Ureter (tissue), 1 donor: ENCODE measurements at places on chromosomes 5 and 9. TPM values are rescaled to one million over a fixed set of nuclear protein-coding genes. Genes with fewer than 3 reads are reported as not detected.

Gene SLC25A2
- total RNA-seq, result 1.3 TPM

Gene GPX3
- total RNA-seq, result 160 TPM

Gene INSL4
- total RNA-seq, result not detected

Gene FRMPD1
- total RNA-seq, result not detected

Gene CTNNA1
- total RNA-seq, result 379 TPM

Gene GABRA6
- not detected for total RNA-seq

Gene SGCD
- 2.8 TPM for total RNA-seq

Gene DPM2
- 41.1 TPM for total RNA-seq

Gene INPP5E
- total RNA-seq, result 13.5 TPM

Gene LIX1
- not detected for total RNA-seq

Gene ZNF79
- total RNA-seq, result 13.2 TPM

Gene PCDHB12
- total RNA-seq, result 2.8 TPM

Gene IGIP
- 15.9 TPM for total RNA-seq

Gene KDM3B
- total RNA-seq, result 79.8 TPM

Gene GPX8
- total RNA-seq, result 20.2 TPM

Gene FSD1L
- total RNA-seq, result 5.0 TPM

Gene ARAP3
- 39.2 TPM for total RNA-seq

Gene CCDC183
- 0.18 TPM for total RNA-seq

Gene SLC6A19
- not detected for total RNA-seq

Gene TMEM141
- 80.8 TPM for total RNA-seq

Gene LRRC26
- total RNA-seq, result not detected

Gene DDX4
- total RNA-seq, result not detected

Gene TLX3
- not detected for total RNA-seq

Gene ANKRD31
- 1.0 TPM for total RNA-seq

Gene PKN3
- 11.1 TPM for total RNA-seq

Gene SCAMP1
- total RNA-seq, result 41.1 TPM

Gene TXNDC15
- total RNA-seq, result 44.2 TPM

Gene RASGRF2
- 11.7 TPM for total RNA-seq

Gene CCL27
- 0.68 TPM for total RNA-seq

Gene TTLL11
- total RNA-seq, result 10.9 TPM

Gene JAKMIP2
- 1.3 TPM for total RNA-seq

Gene RIC1
- 28.5 TPM for total RNA-seq

Gene C5orf52
- not detected for total RNA-seq

Gene HK3
- 5.6 TPM for total RNA-seq

Gene LCN15
- not detected for total RNA-seq

Gene OTULINL
- total RNA-seq, result 18.9 TPM

Gene HAPLN1
- 0.44 TPM for total RNA-seq

Gene CAVIN4
- total RNA-seq, result 0.52 TPM

Gene FBN2
- total RNA-seq, result 4.8 TPM

Gene TMEM171
- total RNA-seq, result 2.4 TPM

Gene PAPPA
- total RNA-seq, result 4.9 TPM

Gene FOXD4L6
- total RNA-seq, result not detected

Gene PCDHGB6
- total RNA-seq, result 8.2 TPM

Gene SMIM33
- total RNA-seq, result not detected

Gene AIF1L
- total RNA-seq, result 13.2 TPM

Gene RNF183
- total RNA-seq, result 0.96 TPM

Gene ALDH7A1
- total RNA-seq, result 78.5 TPM

Gene STK32A
- total RNA-seq, result 9.7 TPM

Gene PLPP6
- total RNA-seq, result 11.4 TPM

Gene PDLIM4
- 33.9 TPM for total RNA-seq

Gene ETF1
- total RNA-seq, result 112 TPM

Gene PCDHGA2
- 2.6 TPM for total RNA-seq

Gene ADAMTS16
- 0.52 TPM for total RNA-seq

Gene MRNIP
- 40.5 TPM for total RNA-seq

Gene OR1Q1
- total RNA-seq, result not detected

Gene GPR150
- total RNA-seq, result 0.18 TPM

Gene C9
- not detected for total RNA-seq
